ENCODE measurements at places on chromosomes 6 and 20. TPM values are rescaled to one million over a fixed set of nuclear protein-coding genes. Genes with fewer than 3 reads are reported as not detected.
A peak's percentile ranks its signal among the peaks of the same experiment; 100 is the strongest.

DNA sequence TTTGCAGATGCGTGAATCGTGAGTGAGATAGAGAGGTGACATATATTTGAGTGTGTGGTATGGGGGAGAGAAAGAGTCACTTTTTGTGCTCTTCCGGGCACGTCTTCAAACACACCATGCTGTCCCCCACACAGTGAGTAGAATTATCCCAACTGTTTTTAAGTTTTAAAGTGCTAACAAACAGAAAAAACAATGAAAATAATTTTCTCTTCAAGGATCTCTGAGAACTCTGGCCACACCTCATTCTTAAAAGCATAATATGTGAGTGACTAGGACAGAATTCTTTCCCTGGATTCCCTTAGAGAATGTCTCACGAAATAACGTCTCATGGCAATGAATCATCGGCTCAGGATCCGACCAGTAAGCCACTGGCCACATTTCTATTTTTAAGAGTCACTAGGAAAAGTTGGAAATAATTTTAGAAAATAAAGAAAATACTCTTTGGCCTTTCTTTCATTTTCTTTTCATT lies 235.7 kb upstream of the ZNF217 start:
- H3K27me3 ChIP-seq, result no peaks in the 10 kb centered on the region
- H3K27ac ChIP-seq, result peak overlapping the region; percentile 97
- DNase-seq, result peak; percentile 78
- H3K36me3 ChIP-seq, result no peaks in the 10 kb centered on the region

- H3K36me3 ChIP-seq, result no peaks in the 10 kb centered on the region
- DNase-seq, result no peak
- H3K4me3 ChIP-seq, result no peak overlapping the region
- H3K27ac ChIP-seq, result no peak overlapping the region
- peaks cover 28% of the 10 kb centered on the region for H3K4me1 ChIP-seq
These were observed 616.3 kb downstream of the UTRN start for GRCh38 chr6:144901412-144901811.

The SMLR1 gene
- total RNA-seq, result not detected

The GPX5 gene
- not detected for total RNA-seq

The RAET1L gene
- 1.5 TPM for total RNA-seq

DNA sequence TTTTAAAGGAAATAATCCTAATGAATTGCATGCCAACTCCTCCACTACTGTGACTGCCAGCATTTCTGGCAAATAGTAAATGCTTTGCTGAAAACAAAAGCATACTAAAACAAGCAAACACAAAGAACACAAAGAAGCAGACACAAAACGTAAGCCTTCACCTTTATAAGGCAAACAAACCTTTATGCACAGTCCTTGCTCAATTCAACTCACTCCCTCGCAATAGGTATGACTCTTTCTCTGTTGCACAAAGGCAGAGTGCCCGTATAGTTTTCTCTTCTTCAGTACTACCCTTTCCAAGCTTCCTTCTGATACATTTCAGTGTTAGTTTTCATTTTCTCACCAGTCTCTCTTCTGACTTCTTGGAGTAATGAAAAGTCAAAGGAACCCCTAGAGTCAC lies 63.9 kb downstream of the PDE10A start:
- no peak overlapping the region for H3K27ac ChIP-seq
- H3K4me1 ChIP-seq, result no peaks in the 10 kb centered on the region

DNA sequence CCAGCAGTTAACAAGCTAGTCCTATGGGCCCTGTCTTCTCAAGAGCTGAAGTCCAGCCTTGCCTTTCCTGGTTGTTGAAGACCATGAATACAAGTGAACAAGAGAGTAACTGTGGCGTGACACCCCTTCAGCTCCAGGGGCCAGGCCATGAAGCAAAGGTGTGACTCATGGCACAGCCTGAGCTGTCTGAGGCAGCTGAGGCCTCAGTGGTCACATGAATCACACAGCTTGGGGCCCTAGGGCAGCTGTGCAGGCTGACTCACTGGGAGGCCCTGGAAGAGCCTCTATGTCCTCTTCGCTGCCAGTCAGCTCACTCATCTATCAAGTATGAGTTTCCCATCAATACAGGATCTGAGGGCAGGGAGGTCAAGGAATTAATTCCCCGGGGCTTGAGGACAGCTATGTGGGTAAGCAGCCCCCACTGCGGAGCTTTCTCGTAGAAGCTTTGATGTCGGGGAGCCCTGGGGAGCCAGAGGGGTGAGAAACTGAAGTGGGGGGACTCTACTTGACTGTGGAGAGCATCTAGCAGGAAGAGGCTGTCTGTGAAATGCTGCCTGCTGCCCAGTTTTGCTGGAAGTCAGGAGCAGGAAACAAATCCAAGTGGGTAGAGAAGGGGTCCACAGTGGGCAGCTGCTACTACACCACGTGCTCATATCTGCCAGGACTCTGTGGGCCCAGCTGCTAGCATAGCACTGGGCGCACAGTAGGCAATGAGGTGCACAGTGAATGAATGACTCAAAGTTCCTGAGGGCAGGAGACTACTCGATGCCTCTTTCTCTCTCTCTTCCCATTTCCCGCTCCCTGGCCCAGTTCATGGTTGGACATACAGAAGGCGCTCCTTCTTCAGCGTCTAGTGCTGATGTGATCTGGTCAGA lies 13.7 kb upstream of the FAM83C start:
- H3K36me3 ChIP-seq, result no peaks in the 10 kb centered on the region
- H3K4me1 ChIP-seq, result peaks cover 84% of the 10 kb centered on the region
- H3K4me3 ChIP-seq, result no peak overlapping the region
- peak; percentile 97 for DNase-seq

DNA sequence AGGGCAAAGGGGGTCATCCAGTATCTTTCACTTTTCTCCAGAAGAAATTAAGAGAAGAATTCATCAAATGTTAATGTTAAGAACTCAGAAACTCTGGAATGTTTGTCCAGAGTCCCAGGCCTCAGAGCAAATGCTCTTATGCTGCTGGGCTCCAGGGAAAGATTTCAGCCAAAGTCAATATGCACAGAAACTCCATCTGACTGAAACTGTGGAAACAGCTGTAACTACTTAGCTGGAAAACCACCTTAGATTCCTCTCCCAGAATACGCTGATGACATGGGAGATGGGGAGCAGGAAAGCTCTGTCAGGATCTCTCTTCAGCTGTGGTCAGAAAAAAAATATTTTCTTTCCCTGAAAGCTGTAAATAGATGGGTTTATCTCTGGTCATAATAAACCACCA lies 559.6 kb downstream of the RFPL4B start:
- H3K4me1 ChIP-seq, result no peaks in the 10 kb centered on the region
- H3K36me3 ChIP-seq, result no peaks in the 10 kb centered on the region
- no peak overlapping the region for H3K27ac ChIP-seq
- no peaks in the 10 kb centered on the region for H3K27me3 ChIP-seq
- no peak overlapping the region for H3K4me3 ChIP-seq
- DNase-seq, result no peak

The LY6G5C gene
- 1.7 TPM for total RNA-seq

- H3K4me1 ChIP-seq, result no peaks in the 10 kb centered on the region
- H3K27ac ChIP-seq, result no peak overlapping the region
- H3K27me3 ChIP-seq, result peaks cover 8% of the 10 kb centered on the region
- H3K36me3 ChIP-seq, result no peaks in the 10 kb centered on the region
- no peak for DNase-seq
- H3K4me3 ChIP-seq, result no peak overlapping the region
These were observed 40.5 kb downstream of the FAM110A start for GRCh38 chr20:873875-874607.

GRCh38 chr6:57173056-57173885 lies 1.1 kb downstream of the BAG2 start:
- peak overlapping the region; percentile 90 for H3K27ac ChIP-seq
- DNase-seq, result no peak
- no peaks in the 10 kb centered on the region for H3K36me3 ChIP-seq
- peaks cover 20% of the 10 kb centered on the region for H3K4me1 ChIP-seq

DNA sequence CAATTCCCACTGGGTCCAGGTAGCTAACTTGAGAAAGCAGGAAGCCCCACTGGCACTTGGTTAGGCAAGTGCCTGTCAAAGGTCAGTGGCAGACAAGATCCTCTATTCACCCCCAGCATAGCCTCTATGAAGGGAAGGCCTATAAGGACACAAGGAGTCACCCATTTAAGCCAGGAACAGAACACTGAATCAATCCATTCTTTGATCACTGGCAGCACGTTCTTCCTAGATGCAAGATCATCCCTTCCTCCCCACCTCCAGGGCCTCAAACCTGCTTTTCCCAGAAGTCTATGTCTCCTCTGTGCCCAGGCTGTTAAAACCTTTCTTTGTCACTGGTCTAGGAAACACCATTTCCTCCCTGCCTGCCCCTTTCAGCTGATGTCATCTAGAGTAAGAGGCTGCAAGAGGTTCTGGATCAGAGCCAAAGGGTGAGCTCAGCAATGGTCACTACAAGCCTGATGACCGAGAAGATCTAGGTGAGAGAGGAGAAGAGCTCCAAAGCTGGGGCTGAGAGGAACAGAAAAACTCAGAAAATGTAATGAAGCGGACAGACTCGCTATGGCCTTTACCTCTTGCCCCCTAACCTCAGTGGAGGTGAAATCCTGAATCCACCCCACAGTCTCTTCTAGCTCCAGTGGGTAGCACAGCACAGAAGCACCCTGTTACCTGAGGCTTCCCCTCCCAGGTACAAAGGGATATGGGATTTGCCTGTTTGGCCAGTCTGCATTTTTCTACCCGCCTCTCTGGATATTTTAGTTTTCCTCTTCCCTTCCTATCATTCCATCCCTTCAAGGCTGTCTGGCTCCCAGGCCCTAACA lies 1.8 kb downstream of the GTPBP2 start:
- H3K27me3 ChIP-seq, result no peaks in the 10 kb centered on the region
- peaks cover 14% of the 10 kb centered on the region for H3K36me3 ChIP-seq
- H3K27ac ChIP-seq, result peak overlapping the region; percentile 76

DNA sequence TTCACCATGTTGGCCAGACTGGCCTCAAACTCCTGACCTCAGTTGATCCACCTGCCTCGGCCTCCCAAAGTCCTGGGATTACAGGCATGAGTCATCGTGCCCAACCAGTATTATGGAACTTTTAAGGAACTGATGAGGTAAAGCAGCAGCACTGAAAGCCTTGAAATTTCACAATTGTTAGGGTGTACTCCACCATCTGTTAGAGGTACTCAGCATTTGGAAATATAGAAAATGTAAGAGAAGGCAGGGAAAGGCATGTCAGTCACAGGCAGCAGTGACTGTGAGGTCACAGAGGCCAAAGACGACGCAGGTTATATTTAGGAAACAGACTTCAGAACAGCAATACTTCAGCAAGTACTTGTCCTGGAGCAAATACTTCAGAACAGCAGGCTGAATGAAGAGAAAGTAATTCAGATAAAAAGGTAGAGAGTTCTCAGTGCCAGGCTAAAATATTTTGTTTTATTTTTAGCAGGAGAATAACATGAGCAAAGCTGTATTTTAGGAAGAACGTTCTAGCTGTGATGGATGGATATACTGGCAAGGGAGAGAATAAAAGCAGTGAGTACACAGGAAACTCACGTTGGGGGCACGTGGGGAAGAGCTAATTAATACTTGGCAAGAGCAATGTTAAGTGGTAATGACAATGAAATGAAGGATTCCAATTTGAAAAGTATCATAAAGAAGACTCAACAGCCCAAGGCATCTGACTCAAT lies 67.2 kb downstream of the DTNBP1 start:
- H3K36me3 ChIP-seq, result no peaks in the 10 kb centered on the region
- no peak for DNase-seq
- H3K27ac ChIP-seq, result no peak overlapping the region
- no peaks in the 10 kb centered on the region for H3K27me3 ChIP-seq
- H3K4me1 ChIP-seq, result peaks cover 2% of the 10 kb centered on the region

The ADGRG6 gene
- total RNA-seq, result 67.9 TPM

DNA sequence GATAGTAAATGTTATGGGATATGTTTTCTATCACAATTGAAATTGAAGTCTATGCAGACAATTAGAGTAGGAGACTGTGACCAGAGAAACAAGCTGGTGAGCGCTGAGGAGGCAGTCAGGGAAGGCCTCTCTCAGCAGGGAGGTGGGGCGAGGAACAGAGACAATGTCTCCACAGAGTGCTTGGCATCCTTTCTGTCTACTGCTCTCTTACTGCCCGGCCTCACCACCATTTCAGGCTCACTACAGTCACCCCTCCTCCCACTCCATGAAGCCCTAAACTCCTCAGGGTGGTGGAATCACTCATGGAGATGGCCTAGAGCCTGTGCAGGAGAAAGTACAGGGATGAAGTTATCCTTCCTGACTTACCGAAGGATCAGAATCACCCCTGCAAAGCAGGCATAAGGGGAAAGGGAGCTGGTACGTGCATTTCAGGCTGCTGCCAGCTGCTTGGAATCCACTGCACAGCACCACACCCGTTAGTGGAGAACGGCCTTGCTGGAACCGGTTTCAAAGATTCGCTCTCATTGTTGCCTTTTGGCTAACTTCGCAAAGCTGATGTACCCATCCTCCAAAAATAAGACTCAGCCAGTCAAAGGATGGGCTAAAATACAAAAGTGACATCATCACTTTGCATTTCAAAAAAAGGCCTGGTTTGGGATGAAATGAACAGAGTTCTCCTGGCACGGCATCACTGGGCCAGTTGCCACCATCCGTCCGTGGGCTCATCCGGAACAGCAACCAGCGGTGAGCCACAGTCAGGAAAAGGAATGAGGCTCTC lies 67.3 kb downstream of the SLC22A23 start:
- H3K36me3 ChIP-seq, result no peaks in the 10 kb centered on the region
- no peak overlapping the region for H3K27ac ChIP-seq
- H3K4me1 ChIP-seq, result peaks cover 76% of the 10 kb centered on the region
- no peak overlapping the region for H3K4me3 ChIP-seq
- no peak for DNase-seq

The FANCE gene
- total RNA-seq, result 16.1 TPM

The CAP2 gene
- 3.8 TPM for total RNA-seq

DNA sequence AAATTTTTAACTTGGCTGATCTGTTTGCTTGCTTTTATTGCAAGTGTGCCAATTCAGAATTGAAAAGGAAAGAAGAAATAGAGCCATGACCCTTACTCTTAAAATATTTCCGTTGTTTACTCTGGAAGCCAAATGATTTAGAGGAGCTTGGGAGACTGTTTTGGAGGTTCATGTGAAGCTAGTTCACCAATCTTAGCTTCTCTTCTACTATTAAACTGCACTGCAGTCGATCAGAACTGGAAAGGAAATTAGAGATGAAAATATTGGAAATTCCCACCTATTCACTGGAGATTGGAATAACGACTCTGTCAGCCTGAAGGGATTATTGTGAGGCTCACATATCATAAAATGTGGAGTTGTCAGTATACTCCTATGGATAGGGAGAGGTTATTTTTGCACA lies 81.8 kb downstream of the MLIP start:
- H3K36me3 ChIP-seq, result no peaks in the 10 kb centered on the region
- no peak overlapping the region for H3K27ac ChIP-seq
- no peak overlapping the region for H3K4me3 ChIP-seq
- DNase-seq, result no peak

- no peaks in the 10 kb centered on the region for H3K27me3 ChIP-seq
- DNase-seq, result no peak
- no peaks in the 10 kb centered on the region for H3K4me1 ChIP-seq
- no peak overlapping the region for H3K27ac ChIP-seq
- no peaks in the 10 kb centered on the region for H3K36me3 ChIP-seq
These were observed 277.9 kb upstream of the BMP2 start for GRCh38 chr20:6489361-6490171.
